ENCODE measurements at places on chromosomes 6 and 20.
A peak's percentile ranks its signal among the peaks of the same experiment; 100 is the strongest.

GRCh38 chr6:41871691-41872090, 23.5 kb downstream of the USP49 start:
- no peak for DNase-seq

- DNase-seq, result peak; percentile 60
These were observed 100.9 kb downstream of the HFE start for GRCh38 chr6:26187981-26188635.

GRCh38 chr6:133991096-133991593, 38.1 kb downstream of the TBPL1 start:
- DNase-seq, result no peak

- no peak for DNase-seq
These were observed 26.3 kb downstream of the CDH26 start for GRCh38 chr20:59984541-59984940.

- peak; percentile 26 for DNase-seq
These were observed 498.9 kb downstream of the BCKDHB start for GRCh38 chr6:80605165-80605989.

GRCh38 chr20:50562262-50562701, 52.1 kb downstream of the PTPN1 start:
- DNase-seq, result no peak

- DNase-seq, result peak; percentile 19
These were observed 2.0 kb downstream of the SOX4 start for GRCh38 chr6:21595285-21596144.

GRCh38 chr20:47847884-47848485, 62.7 kb upstream of the SULF2 start:
- DNase-seq, result no peak

- DNase-seq, result no peak
These were observed 88.6 kb upstream of the TMEM181 start for GRCh38 chr6:158471339-158471738.

DNA sequence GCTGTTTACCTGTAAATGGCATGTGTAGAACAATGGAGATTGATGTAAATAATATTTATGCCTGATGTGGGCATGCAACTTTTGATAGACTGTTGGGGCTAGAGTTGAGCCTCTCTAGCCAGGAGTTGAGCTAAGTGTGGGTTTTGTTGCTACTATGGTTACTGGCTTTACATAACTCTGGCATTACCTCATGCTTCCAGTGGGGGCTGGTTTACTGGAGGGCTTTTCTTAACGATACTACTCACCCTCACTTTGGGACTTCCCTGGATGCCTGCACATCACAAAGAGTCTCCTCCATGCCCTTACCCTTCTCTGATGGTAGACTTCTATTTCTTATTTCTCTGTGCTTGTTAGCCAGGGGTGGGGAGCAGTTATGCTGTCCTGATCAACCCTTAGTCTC, 524.6 kb upstream of the CDH4 start:
- DNase-seq, result no peak

DNA sequence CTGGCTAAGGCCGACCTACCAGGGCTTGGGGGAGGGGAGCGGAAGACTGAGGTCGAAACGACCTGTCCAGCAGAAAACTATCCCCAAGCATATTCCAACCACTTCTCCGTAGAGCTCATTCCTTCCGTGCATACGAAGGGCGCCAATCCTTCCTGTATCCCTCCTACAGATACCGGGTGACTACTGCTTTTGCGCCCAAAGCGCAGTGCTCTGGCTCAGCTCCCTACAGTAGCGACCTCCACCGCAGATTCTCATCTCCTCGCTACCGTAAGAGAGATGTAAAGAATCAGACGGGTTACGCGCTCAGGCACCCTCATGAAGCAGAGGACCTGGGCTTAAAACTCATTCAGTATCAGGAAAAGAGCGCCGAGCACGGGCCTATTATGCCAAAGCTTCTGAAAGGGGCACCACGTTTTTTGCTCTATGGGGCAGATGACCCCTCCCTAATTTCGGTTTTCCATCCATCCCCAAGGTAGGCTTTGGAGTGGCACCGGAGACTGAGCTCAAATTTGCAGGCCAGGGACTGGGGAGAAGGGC, 563 bp upstream of the NNAT start:
- DNase-seq, result no peak

- no peak for DNase-seq
These were observed 92.6 kb downstream of the UTRN start for GRCh38 chr6:144377586-144378210.

GRCh38 chr20:44979090-44979621, 12.8 kb downstream of the STK4 start:
- DNase-seq, result no peak

- no peak for DNase-seq
These were observed 387.7 kb upstream of the SASH1 start for GRCh38 chr6:147954938-147955337.

GRCh38 chr20:46200582-46201570, 82.8 kb downstream of the CD40 start:
- DNase-seq, result no peak

GRCh38 chr6:44561832-44562665, 174.5 kb downstream of the CDC5L start:
- no peak for DNase-seq

DNA sequence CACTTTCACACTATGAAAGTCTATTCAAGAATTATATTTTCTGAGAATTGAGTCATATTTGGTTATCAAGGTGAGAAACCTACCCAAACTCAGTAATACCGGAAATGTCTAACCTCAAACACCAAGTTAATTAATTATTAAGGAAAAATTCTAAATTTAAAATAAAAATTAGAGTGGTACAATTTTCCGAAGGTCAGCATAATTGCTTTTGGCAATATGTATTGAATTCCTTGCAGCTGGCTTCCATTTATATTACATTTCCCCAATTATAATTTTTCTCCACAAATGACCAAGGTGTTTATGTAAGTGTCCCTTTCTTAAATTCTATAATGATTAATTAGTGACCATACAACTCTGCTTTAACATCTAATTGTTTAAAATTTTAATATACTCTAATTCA, 316.0 kb upstream of the IRAK1BP1 start:
- DNase-seq, result no peak

- DNase-seq, result no peak
These were observed 229.2 kb downstream of the PRL start for GRCh38 chr6:22067671-22068070.

GRCh38 chr6:4950836-4951533, 52.9 kb downstream of the RPP40 start:
- DNase-seq, result no peak

DNA sequence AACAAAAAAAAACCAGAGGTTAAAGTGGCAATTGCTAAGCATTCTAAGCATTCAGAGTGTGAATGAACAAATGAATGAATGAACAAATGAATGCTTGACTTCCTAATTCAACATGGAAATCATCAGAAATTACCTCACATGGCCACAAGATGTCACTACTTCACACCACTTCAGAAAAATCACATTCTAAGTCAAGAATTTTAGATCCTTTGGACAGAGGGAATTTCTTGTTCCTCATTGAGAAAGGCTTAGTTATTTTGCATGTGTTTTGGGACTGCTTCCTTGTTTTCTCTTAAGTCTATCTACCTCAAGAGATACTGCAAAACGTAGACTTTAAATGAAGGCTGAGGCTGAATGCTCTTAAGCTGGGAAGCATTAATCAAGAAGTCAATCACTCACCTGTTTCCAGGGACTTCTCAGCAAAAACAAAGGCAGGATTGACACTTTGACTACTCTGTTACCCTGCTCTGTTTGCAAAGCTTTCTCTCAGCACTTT, 120.2 kb downstream of the MBOAT1 start:
- peak; percentile 53 for DNase-seq

DNA sequence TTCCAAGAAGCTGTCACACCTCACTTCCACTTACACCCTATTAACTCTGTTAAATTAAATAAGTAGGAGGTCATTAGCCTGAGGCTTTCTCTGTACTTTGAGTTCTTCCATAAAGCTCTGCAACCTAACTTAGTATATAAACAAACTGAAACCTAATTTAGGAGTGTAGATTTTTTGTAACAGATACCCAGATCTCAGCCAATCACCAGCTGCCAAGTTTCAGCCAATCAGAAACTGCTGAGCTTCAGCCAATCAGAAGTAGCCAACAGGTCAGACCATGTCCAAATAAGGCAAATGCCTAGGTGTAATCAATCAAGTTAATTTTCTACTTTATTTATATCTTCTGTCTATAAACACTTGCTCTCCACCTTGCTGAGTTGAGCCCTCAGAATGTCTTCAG, 142.7 kb upstream of the SULF2 start:
- no peak for DNase-seq

GRCh38 chr20:61924858-61925554, 140.7 kb downstream of the TAF4 start:
- DNase-seq, result no peak

GRCh38 chr6:9020001-9020400, 584.7 kb upstream of the SLC35B3 start:
- DNase-seq, result no peak

GRCh38 chr6:434051-434705, 42.6 kb downstream of the IRF4 start:
- no peak for DNase-seq

DNA sequence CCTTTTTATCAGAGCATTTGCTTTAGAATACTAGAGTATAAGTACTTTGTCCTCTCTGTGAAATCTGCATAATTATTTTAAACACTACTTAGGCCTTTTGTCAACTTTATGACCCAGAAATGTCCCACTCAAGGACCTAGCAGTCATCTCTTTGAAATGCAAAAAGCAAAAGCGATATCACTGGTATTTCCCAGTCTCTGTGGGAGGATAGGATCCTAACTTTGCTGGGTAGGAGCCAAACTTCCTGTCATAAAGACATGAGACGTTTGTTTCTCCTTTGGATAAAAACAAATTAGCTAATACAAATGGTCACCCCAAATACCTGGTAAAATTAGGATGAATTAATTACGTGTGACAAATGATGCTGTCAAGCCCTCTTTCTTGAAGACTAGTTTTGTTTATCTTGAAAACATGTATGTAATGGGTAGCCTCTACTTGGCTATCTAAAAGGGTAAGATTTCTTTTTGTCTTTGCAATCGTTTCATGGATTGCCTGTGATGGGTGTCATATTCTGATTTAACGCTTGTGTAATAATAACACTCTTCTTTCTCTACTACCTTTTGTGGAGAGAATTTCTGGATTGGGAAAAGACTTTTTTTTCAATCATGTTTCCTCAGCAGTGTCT, 36.2 kb downstream of the DCDC2 start:
- DNase-seq, result peak; percentile 43

DNA sequence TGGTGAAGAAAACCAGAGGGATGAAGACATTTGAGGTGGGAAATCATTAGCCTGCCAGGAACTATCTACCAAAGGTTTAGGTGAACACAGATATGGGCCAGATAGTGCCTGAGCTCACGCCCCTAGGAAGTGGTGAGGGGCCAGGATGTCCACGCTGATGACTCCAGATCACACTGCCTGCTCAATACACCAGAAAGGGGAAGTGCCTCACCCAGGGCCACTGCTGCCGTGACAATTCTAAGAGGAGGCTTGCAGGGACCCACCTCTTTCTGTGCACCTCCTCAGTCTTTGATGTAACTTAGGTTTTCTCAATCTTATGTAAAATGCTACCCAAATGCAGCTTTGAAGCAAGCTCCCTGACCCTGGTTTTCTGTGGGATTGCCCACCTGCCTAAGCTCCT, 5.4 kb upstream of the RAB44 start:
- DNase-seq, result no peak

DNA sequence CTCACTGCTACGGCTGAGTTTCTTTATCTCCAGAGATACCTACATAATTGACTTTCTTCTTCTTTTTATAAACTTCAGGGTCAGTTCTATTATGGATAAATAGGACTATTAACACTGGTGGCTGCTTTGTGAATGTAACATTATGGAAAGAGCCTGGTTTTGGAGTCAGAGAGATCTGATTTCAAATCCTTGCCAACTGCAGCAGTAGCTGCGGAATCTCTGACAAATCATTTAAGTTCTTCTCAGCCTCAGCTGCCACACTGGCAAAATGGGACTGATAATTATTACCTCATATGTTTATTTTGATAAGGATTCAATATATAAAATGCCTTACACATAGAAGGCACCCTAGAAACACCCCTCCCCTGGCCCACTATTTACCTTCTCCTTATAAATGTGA, 160.5 kb downstream of the BACH2 start:
- no peak for DNase-seq

DNA sequence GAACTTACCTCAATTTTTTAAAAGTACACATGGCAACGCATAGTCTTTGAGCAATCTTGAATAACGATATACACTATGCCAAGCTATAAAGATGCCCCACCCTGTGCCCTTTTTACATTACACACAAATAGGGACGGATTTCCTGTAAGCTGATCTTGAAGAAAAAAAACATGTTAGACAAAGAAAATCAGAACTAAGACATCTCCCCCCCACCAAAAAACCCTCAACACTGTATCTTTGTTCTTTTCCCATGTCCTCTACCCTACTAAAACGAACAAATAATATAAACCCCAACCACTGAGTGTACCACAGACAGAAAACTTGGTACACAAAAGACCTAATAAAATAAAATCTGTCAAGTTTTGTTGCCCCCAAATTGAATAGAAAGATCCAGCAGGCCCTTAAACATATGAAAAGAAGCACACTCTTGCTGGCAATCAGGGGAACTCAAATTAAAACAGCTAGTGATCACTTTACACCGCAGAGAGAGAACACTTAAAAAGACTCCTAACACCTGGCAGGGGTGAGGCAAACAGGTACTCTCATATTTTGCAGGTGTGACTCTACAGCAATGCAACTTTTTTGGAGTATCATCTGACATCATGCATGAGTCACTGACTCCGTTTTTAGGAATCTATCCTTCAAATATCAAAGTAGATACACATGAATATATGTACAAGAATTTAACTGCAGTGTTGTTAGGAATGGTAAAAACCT, 29.6 kb downstream of the BACH2 start:
- DNase-seq, result no peak

DNA sequence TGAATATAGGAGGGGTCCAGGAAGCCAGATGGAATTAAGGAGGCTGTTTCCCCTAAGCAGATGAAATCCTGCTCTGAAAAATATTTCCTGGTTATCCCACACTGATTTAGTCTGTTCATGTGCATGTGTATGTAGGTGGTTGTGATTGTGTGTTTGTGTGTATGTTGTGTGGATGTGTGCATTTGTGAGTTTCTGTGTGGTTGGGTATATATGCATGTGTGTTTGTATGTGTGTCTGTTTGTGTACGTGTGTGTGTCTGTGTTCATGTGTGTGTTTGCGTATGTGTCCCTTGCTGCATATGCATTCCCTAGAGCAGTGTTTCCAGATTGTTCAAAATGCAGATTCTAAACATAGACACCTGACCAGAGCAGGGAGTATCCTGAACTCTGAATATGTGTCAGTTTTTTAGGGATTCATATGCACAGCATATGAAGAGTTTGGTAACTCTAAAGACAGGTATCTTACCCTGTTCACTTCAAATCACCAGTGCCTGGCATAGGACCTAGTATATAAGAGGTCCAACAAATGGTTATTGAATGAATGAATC, 239.8 kb downstream of the MAFB start:
- no peak for DNase-seq

GRCh38 chr20:54622333-54623295, 147.2 kb downstream of the DOK5 start:
- no peak for DNase-seq

DNA sequence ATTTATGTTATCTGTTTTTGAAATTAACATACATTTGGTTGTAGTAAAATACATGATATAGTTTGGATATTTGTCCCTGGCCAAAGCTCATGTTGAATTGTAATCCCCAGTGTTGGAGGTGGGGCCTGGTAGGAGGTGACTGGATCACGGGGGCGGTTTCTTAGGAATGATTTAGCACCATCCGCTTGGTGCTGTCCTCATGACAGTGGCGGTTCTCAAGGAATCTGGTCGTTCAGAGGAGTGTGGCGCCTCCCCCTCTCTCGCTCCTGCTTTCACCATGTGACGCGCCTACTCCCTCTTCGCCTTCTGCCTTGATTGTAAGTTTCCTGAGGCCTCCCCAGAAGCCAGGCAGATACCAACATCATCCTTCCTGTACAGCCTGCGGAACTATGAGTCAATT, 29.0 kb downstream of the CTCFL start:
- DNase-seq, result no peak

Measured in ACHN (cell line).